NCI-H1092 (cell line): ENCODE measurements at places on chromosomes 3 and 15.

- DNase-seq: no peak
Observed at GRCh38 chr15:90946941-90947576, 7.6 kb upstream of the RCCD1 start.

GRCh38 chr15:99154271-99154670 lies 49.4 kb downstream of the SYNM start:
- DNase-seq: no peak

GRCh38 chr3:130539005-130539404 lies 22.0 kb downstream of the COL6A6 start:
- DNase-seq: peak; percentile 14

DNA sequence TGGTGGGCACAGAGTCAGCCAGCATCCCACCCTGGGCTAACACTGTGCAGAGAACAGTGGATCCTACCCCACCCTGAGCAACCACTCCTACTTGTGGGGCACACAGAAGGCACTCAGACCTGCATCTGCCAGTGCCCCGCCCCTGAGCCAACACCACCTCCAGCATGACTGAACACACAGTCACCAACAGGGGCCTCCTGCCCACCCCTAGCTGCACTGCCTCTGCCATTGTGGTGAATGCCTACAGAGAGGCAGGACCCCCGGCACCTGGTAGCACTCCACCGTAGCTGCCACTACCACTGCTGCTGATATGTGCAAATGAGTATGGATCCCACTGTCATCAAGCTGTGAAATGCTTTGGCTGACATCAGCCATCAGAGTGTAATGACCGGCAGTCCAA lies 123.1 kb downstream of the ADAMTSL3 start:
- DNase-seq: no peak

DNA sequence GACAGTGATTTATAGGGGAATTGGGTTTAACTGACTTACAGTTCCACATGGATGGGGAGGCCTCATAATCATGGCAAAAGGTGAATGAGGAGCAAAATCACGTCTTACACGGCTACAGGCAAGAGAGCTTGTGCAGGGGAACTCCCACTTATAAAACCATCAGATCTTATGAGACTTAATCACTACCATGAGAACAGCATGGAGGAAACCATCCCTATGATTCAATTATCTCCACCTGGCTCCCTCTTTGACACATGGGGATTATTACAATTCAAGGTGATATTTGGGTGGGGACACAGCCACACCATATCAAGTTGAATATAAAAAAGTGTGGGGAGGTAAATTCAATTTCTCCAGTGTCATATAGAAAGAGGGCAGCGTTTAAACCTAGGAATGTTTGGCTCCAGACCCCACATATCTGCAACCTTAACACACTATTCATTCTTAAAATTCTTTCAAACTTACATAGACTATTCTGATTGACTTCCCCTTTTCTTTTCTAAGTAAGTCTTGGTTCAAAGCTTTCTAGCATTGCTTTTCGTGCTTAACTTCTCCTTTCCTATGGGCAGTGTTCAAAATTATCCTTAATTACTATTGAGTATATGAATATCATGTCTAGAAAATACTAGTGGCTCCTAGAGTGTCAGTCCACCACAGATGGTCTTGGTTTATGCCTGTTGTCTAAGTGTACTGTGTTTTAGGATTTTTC lies 446.7 kb upstream of the GBE1 start:
- no peak for DNase-seq

DNA sequence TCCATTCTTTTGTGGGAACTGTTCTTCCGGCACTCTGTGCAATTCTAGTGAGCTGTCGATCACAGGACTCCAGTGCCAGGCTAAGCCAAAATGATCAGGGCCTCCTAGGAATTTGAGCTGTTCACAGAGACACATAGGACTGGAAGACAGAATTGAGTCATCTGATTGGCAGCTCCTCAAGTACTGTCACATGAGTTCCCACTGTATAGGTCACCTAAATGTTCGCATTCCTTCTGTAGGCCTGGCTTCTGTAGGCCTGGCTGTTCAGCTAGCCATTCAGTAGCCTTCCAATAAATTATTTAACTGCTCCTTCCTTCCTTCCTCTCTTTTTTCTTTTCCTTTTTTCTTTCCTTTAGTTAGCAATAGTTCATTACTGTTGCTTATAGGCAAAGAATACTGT lies 4.3 kb downstream of the PROS1 start:
- no peak for DNase-seq

GRCh38 chr15:89105147-89105546 lies 16.9 kb downstream of the ABHD2 start:
- no peak for DNase-seq

GRCh38 chr3:107184375-107184774 lies 192.9 kb upstream of the CCDC54 start:
- DNase-seq: no peak

DNA sequence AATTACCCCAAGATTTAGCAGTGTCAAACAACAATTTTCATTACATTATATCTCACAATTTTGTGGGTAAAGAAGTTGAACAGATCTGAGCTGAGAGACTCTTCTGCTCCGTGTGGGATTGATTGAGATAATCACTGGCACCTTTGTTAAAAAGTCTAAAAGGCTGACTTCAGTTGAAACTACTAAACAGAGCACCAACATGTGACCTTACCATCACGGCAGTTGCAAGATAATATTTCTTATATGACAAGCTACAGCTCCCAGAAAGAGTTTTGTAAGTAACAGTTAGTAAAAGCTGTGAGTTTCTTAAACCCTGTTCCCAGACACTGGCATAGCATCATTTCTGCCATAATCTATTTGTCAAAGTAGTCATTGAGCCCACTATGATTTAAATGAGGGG lies 25.0 kb downstream of the CGGBP1 start:
- DNase-seq: no peak

DNA sequence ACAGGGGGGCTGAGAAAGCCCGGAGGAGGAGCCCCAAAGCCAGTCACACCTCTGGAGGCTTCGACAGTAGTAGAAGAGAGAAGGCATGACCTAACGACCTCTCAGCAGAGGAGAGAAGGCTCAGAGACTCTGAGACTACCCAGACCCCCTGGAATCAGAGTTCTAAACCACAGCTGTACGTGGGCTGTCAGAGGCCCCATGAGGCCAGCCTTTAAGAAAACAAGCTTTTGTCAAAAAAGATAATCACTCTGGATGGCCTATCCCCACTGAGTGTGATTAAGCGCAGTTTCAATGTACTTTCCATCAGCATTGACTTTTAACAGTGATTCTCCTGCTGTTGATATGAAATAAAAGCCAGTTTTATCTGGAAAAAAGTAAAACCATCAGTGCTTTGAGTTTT lies 330.3 kb downstream of the CLSTN2 start:
- DNase-seq: no peak

DNA sequence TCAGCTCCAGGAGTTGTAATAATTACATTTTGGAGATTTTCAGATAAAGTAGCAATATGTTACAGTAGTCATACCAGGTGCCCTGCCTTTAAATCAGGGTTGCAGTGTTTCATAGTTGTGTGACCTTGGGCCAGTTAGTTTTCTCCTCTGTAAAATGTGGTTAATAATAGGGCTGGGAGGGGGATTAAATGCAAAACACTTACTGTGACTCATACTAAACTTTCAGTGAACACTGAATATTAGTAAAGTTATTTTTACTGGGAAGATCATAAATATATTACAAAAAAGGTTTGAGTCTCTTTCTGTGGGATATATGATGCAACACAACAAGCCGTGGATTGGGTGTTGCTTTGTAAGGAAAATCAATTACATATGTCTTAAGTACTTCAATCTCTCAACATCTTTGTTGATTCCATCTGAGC lies 1.1 kb upstream of the EBLN2 start:
- DNase-seq: no peak

DNA sequence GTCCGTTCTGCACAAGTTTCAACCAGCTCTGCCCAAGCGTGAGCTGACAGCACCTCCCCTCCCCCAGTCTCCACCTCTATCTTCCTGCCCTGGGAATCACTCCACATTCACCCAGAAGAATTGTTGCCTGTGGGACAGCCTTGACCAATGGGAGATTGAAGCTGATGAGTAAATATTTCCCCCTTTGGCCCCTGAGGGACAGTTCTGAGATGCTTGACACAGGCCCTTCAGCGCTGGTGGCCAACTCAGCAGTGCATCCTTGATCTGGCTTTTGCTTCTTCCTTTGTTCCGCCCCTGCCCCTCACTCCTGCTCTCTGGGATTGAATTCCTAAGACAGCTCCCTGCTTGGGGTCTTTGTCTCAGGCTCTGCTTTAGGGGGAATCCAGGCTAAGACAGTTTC lies 13.1 kb upstream of the SKIC8 start:
- DNase-seq: no peak

DNA sequence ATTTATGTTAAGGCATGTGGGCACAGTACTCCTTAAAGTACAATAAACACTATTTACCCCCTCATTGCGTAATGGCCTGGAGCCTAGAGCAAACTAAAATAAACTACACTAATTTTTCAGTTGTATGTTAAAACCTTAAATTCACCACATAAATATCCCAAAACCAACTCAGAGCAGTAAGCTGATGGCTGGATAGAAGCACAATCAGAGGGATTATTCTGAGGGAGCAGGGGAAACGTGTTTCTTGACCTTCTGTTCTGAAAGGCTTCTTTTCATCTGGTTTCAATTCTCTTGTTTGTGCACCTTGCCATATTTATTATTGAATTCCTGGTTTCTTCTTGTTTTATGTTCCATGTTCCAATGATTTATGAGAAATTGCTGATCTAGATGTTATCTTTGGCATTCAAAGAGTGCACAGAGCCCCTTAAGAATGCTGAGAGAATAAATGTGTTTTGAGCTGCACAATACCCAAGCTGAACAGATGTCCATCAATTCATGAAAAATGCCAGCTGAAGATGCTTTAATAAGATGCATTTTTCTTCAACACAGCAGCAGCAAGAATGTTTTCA lies 29.6 kb downstream of the RPL22L1 start:
- no peak for DNase-seq

DNA sequence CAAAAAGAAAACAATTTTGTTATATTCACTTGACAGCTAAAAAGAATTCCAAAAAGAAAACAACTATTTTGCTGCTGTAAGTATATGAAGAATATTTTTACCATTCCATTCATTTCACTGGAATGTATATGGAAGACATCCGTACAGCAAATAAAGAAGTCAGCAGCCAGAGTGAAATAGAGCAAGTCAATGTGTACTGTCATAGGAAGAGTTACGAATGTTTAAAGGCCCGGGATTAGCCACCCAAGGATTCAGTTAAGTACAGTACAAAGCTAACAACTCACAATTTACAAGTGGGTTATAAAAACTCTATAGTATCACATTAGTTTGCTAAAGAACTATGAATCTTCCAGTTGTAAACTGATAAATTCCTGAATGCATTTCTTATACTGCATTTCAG lies 14.4 kb upstream of the XXYLT1 start:
- DNase-seq: no peak

DNA sequence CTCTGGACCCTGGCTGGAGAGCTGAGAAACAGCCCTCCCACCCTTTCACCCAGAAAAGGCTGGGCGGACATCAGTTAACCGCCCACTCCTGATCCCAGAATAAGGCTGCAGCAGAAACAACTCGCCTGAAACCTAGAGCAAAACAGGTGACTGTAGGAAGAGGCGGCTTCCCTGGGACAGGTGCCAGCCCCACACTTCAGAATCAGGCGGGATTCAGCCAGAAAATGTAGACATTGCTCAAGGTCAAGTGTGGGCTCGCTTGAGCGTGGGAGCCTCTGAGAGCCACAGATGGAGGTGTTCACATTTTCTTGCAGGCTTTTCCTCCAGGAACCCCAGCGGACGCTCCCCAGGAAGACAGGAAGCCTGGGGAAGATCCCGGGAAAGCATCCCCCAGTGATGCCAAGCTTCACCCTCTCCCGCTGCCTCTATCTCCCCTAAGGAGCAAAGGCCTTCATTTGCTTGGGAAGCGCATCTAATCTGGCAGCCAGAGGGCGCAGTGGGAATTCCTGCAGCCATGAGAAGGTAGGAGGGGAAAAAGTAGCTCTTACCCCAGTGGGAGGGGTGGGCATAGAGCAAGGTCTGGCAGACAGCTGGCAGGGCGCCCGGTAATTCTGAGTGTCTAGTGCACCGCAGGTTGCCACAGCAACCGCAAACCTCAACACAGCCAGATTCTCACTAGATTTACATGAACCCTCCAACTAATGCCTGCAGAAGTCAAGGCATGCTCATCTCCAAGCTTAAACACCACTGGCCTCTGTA lies 77.7 kb downstream of the OCA2 start:
- peak; percentile 91 for DNase-seq

GRCh38 chr3:53078656-53079055 lies 32.8 kb upstream of the SFMBT1 start:
- DNase-seq: no peak

DNA sequence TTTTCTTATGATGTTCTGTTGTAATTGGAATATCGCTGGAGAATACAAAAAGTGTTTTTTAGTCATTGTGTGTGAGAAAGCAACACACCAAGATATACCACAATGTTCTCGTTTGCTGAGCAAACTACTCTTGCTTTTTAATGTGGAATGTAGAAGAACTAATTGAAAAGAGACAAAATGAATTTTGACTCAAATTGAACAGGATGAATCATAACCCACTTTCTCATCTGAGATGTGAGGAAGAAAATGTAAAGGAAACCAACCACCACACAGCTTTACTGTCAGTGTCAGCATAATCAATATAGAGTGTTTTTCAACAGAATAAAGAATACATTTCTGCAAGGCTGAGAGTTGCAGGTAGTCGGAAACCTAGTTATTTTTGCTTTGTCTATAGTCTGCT lies 448.8 kb upstream of the TPRG1 start:
- no peak for DNase-seq

GRCh38 chr3:42826141-42826540 lies 16.9 kb downstream of the ACKR2 start:
- DNase-seq: no peak

GRCh38 chr3:41450416-41451231 lies 251.3 kb downstream of the CTNNB1 start:
- no peak for DNase-seq

DNA sequence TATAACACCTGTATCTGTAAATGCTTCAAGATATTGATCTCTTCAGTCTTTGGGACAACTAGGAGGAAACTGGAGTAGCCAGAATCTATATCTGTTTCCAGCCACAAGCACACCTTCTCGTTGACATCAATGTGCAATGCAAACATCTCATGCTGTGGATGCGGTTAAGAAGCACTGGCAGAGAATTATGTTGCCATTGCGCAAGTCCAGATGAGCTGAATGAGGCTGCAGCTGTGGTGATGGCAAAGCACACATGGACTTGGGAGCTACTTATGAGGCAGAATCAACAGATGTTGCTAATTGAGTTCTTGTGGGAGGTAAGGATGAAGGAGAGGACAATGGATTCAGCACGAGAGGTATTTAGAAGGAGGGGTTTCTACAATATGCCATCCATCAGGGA lies 90.9 kb downstream of the STRIT1 start:
- no peak for DNase-seq

GRCh38 chr3:167146911-167147310 lies 233.2 kb downstream of the ZBBX start:
- DNase-seq: no peak

DNA sequence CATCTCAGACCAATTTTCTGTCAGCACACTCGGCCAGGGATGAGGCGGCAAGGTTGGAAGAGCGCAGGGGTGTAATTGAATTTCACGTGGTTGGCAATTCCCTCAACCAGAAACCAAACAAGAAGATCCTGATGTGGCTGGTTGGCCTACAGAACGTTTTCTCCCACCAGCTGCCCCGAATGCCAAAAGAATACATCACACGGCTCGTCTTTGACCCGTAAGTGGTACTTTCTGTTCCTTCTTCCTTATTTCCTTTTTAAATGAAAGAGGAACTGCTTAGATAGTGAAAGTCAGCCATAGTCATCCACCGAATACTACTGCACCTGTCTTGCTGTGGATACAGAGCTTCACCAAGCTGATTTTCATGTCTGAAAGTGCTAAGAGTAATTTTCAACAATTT lies 60.1 kb downstream of the SGO1 start:
- DNase-seq: no peak

GRCh38 chr3:34106879-34107278 lies 308.4 kb downstream of the PDCD6IP start:
- DNase-seq: peak; percentile 8
